Fibroblast of skin of right biceps (primary cell): ENCODE measurements at places on chromosomes 11 and 22.

- DNase-seq, result peak; percentile 36
Observed at GRCh38 chr11:85299258-85299942, 327.7 kb downstream of the DLG2 start.

DNA sequence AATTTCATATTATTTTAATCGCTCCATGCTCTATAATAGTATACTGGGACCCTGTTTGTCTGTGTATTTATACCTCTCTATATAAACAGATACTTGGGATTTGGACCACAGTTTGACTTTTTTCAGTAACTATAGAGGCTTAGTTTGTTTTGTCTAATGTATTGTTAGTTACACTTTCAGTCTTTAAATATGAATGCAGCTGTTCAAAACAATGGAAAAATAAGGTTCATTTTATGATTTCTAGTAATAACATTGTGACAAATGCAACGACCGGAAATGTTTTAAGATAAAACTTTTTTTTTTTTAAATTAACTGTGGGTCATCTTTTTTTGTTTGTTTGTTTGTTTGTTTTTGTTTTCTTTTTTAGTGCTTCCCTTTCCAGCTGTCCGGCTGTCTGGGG lies 133.5 kb downstream of the ARHGAP42 start:
- no peak for DNase-seq

DNA sequence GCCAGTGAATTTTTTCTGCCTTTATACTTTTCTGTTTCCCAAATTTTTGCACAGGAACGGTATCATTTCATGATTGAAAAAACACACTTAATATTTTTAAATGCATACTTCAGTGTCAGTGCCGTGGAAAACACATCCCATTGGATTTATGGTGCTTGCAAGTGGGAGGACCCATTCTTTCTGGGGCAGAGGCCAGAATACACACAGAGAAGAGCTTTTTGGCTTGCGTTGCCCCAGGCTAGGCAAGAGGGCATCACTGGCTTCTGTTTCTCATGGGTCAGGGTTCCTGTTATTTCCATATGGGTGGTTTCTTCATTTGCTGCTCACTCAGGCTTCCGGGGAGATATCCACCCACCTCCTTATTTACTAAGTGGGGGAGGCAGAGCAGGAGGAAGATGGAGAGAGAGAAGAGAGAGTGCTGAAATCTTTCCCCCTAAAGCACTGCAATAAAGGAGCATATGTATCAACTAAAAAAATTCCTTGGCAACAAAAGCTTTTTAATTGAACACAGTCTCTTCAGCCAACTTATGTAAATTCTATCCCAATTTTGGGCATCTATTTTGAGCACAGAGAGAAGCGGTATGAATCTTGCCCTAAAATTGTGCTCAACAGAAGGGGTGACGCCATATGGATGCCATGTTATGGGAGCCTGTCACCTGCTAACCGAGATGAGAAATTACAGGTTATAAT lies 66.0 kb upstream of the KIRREL3 start:
- DNase-seq, result no peak

GRCh38 chr11:77154381-77155081 lies 26.5 kb downstream of the MYO7A start:
- DNase-seq, result no peak

DNA sequence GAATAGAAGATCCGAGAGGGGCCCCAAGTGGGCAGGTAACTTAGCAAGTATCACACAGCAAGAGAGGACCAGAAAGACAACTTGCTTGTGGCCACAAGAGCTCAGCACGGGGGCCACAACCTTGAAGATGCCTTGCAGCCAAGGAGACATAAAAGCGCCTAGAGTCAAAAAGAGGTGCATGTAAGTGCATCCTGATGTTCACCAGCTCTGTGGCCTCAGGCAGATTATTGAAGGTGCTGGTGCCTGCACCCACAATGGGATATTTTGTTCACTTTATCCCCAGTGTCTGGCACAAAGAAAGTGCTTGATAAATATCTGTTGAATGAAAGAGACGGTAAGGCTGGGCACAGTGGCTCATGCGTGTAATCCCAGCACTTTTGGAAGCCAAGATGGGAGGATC lies 106.0 kb upstream of the ASPHD2 start:
- DNase-seq, result no peak

DNA sequence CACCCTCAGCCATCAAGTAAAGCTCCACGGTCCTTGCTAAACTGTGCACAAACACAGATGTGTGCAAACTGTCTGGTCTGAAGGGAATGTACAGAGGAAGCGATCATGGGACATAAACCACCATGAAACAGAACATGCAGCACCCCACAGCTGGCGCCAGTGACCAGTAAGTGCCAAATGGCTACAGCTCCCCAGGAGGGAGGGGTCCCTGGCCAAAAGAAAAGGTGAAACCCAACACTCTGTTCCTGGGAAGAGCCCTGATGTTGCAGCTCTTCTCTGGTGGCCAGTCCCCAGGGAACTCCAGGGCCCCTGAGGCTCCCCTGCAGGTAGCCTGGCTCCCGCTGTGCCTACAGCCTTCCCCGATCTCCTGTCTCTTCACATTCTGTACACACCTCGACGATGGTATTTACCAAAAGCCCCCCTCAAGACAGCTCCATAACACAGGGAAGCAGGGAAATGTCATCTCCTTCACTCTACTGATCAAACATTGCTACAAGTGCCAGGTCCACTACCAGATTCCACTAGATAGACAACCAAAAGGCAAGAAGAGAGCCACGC lies 2.9 kb downstream of the DGCR6L start:
- no peak for DNase-seq

- DNase-seq, result no peak
Observed at GRCh38 chr22:36741968-36742367, 34.0 kb downstream of the IFT27 start.

GRCh38 chr11:132943357-132943705 lies 589.0 kb downstream of the OPCML start:
- DNase-seq, result peak; percentile 17

DNA sequence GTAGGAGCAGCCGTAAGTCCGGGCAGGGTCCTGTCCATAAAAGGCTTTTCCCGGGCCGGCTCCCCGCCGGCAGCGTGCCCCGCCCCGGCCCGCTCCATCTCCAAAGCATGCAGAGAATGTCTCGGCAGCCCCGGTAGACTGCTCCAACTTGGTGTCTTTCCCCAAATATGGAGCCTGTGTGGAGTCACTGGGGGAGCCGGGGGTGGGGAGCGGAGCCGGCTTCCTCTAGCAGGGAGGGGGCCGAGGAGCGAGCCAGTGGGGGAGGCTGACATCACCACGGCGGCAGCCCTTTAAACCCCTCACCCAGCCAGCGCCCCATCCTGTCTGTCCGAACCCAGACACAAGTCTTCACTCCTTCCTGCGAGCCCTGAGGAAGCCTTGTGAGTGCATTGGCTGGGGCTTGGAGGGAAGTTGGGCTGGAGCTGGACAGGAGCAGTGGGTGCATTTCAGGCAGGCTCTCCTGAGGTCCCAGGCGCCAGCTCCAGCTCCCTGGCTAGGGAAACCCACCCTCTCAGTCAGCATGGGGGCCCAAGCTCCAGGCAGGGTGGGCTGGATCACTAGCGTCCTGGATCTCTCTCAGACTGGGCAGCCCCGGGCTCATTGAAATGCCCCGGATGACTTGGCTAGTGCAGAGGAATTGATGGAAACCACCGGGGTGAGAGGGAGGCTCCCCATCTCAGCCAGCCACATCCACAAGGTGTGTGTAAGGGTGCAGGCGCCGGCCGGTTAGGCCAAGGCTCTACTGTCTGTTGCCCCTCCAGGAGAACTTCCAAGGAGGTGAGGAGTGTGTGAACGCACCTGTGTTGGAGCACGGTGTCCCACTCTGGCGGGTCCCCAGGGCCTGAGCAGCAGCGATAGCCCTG lies at the start of gene TAGLN:
Gene TAGLN, plus strand, starts transcription at position 318 of the 863 bp plus-strand sequence. CDS start 3,644 bp downstream, outside the sequence.
- peak; percentile 99 for DNase-seq

DNA sequence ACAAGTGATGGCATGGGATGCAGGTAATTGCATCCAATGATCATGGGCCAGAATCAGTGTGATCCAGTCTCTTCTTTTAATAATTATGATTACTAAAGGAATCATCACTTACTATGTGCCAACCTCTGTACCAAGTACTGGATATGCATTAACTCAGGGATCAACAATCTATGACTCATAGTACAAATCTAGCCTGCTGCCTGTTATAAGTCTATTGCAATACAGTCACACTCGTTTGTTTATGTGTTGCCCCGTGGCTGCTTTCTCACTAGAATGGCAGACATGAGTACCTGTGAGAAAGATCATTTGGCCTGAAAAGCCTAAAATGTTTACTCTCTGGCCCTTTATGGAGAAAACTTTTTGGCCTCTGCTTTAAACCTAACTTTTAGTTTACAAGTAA lies 45.0 kb downstream of the OR6Q1 start:
- no peak for DNase-seq

- peak; percentile 89 for DNase-seq
Observed at GRCh38 chr11:1749395-1750351, 722 bp downstream of the IFITM10 start.

DNA sequence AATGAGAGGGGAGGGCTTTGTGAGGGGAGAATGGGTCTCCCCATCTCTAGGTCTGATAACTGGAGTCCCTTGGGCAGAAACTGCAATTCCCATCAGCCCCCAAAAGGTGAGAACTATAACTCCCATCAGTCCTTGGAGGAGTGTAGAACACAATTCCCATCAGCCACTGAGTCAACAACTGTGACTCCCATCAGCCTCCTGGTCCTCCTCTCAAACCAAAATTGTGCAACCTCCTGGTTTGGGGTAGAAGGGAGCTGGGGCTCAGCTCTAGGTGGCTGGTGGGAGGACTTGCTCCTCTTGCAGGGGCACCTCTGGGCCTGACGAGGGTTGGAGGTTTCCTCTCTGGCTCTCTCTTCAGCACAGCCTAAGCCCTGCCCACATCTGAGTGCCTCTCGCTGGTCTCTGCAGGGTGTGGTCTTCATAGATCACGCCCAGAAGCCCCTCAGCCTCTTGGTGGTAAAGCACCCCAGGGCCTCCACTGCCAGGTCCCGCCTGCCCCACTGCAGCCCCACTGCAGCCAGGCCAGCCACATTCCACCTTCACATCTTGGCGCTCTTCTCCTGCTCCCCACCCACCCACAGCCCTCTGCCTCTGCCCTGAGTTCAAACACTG lies 18.5 kb downstream of the SLC22A12 start:
- no peak for DNase-seq

DNA sequence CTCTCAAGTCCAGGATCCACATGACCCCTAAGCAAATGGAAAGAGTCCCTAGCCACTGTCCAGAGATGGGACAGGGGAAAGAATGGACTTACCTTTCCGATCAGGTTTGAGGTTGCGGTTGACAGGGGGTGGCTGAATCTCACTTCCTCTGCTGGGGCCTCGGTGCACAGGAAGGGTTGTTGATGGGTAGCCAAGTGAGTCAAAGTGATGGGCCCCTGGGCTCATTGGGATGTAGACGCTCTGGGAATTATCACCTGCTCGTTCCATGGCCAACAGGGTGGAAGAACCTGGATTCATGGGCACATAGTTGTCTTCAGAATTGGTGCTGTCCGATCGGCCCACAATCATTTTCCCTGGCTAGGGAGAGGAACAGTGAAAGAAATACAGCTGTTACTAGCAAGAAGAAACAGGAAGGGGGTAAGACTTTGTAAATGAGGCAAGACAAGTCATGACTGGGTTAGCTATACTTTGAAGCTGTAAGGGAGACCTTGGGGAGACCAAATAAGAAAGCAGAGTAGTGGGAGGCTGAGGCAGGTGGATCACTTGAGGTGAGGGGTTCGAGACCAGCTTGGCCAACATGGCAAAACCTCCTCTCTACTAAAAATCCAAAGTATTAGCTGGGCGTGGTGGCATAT lies 34.7 kb downstream of the USP35 start:
- no peak for DNase-seq

GRCh38 chr11:24383137-24383536 lies 113.7 kb upstream of the LUZP2 start:
- DNase-seq, result no peak

DNA sequence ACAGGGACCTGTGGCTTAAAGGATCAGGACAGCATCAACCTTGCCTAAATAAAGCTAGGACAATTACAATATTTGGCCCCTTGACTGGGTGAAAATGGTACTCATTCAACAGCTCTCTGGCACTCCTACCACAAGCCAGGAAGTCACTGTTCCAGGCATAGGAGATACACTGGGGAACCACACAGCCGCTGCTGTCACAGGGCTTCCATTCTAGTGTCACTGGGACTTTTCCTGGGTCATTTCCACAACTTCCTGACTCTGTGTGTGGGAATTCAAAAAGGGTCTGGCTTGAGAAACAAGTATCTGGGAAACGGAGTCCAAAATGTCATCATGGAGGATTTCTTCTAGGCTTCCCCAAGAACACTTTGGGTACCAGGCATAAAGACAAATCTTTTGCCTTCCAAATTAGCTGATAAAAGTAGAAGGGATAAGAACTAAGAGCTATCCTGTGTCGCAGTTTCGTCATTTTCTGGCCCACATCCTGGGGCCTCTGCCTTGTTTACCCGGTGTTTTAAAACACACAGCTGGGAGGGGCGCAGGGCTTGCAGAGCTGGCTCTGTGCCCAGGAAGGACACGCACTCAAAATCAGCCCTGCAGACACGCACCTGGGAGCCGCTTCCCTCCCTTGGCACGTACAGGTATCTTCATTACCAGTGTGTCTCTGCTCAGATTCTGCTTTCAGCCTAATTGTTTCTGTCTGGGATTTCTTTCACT lies 38.0 kb downstream of the TMEM45B start:
- DNase-seq, result no peak

GRCh38 chr22:20183823-20184222 lies 33.0 kb upstream of the CCDC188 start:
- no peak for DNase-seq

- peak; percentile 81 for DNase-seq
Observed at GRCh38 chr11:121889931-121890330, 226.1 kb downstream of the BLID start.

GRCh38 chr11:65471447-65471891 lies 27.4 kb upstream of the MALAT1 start:
- peak; percentile 85 for DNase-seq

DNA sequence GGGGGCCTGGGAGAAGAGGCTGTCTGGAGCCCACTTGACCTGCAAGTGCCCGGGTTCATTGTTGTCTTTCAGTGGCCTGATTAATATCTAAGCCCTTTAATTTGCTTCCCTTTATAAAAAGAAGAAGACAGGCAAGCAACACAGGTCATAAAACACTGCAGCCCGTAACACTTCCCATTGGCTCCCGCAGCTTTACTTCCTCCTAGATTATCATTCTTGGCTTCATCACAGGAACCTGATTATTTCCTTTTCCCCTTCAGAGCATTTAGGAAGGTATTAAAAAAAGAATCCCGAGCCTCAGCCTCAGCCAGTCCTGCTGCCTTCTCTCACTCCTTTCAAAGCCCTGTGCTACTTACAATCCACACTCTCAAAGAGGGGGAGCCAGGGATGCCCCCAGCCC lies 183.2 kb downstream of the GRIK4 start:
- DNase-seq, result no peak

GRCh38 chr11:134638796-134639430 lies 226.9 kb upstream of the B3GAT1 start:
- DNase-seq, result no peak
